Hematopoietic multipotent progenitor cell treated with erythropoietin and hydrocortisone succinate and interleukin-3 and kit ligand, for 4 days (in vitro differentiated cells): ENCODE measurements at places on chromosomes 11 and 22.

- DNase-seq = no peak
These were observed 3.4 kb downstream of the FAM83F start for GRCh38 chr22:39997939-39998726.

GRCh38 chr11:59281177-59281576 is 68.5 kb upstream of the MPEG1 start:
- DNase-seq = no peak

GRCh38 chr11:60934790-60935605 is 10.7 kb downstream of the TMEM132A start:
- no peak for DNase-seq

GRCh38 chr22:24758164-24758799 is 16.2 kb downstream of the PIWIL3 start:
- DNase-seq = peak; percentile 90

- DNase-seq = no peak
These were observed 104.7 kb upstream of the RRM1 start for GRCh38 chr11:3989921-3990290.

DNA sequence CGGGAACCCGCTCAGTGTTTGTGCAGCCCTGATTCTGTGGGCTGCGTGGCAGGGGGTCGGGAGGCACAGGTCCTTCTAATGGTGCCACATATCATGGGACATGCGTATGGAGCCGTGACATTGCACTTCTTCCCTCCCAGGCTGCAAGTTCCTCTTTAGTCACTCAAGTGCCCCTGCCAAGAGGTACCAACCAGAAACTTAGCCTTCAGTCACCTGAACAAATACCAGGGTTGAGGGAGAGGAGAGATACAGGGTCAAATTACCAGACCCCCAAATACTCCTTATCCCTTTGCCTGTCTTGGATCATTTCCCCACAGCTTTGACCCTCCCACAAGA is 209.1 kb downstream of the BUD13 start:
- peak; percentile 47 for DNase-seq

DNA sequence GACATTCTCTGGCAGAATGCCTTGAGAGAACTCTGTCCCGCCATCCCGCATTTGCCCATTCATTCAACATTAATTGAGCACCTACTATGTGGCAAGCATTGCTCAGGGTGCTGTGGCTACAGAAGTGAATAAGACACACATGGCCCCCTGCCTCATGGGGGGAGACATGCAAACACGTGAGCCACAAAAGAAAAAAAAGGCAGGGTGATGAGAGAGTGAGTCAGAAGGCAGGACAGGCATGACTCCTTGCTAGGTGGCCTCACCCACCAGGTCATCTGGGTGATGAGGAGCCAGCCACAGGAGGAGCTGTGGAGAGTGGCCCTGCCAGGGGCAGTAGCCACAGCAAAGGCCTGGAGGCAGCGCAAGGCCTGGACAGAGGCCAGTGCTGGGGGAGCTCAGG is 4.9 kb downstream of the CHRM4 start:
- DNase-seq = no peak

GRCh38 chr11:18000760-18001159 is 12.1 kb downstream of the SERGEF start:
- no peak for DNase-seq

GRCh38 chr11:96033095-96033494 is 109.2 kb upstream of the MTMR2 start:
- DNase-seq = no peak

DNA sequence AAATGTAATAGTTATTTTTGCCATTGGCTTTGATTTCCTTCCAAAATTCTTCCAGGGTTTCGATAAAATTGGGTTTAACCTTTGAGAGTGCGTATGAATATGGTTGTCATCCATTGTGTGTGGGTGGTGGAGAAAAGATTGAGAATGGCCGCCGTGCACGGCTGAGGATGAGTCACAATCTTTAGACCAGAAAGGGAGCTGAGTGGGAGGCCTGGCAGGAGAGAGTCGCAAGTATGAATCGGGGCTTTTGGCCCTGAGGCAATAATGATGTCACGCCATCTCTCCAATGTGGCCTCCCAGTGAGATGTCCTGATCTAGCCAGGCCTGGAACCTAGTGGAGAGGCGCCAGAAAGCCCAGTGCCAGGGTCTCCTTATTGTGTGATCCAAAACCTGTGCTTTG is 33.1 kb upstream of the SMPD1 start:
- peak; percentile 7 for DNase-seq

DNA sequence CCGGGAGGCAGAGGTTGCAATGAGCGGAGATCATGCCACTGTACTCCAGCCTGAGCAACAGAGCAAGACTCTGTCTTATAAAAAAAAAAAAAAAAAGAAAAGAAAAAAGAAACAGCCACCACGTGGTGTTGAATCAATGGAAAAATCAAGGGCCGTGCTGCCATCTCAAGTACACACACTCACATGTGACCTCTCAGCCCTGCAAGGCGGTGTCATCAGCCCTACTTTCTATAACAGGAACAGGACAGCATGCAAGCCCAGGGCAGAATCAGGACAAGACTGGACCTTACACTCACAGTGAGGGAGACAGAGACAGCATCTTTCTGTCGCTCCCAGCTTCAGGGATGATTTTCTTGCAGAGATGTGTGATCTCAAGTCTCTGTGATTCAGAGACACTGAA is 179.6 kb downstream of the MPPED1 start:
- no peak for DNase-seq

- no peak for DNase-seq
These were observed 111.3 kb downstream of the PLEKHA7 start for GRCh38 chr11:16902781-16903378.

- DNase-seq = no peak
These were observed 90.4 kb upstream of the SLC25A18 start for GRCh38 chr22:17472932-17473331.

GRCh38 chr22:40413873-40414272 is 43.5 kb downstream of the SGSM3 start:
- no peak for DNase-seq

GRCh38 chr22:42296381-42296853 is 26.0 kb upstream of the TCF20 start:
- DNase-seq = peak; percentile 56

DNA sequence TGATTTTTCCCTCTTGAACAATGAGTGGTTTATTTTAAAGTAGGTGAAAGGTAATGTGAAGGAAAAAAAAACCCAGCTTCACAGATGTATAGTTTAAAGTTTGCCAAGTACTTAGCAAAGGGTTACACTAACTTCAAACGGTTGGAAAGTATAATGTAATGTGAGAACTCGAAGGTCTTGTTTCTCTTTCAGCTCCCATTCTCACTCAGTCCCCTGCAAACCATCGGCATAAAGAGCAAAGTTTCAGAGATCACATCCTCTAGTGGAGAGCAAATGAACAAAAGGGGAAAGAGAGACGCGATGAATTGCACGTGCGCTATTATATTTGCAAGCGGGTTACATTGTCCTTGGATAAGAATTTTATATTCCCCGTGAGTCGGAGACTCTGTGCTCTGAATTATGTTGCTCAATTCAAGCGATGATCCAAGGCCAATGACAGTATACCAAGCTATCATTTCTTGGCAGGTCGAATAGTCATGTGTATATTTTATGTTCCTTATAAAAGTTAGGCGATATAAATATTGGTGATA is 37.6 kb upstream of the BIRC3 start:
- DNase-seq = no peak

DNA sequence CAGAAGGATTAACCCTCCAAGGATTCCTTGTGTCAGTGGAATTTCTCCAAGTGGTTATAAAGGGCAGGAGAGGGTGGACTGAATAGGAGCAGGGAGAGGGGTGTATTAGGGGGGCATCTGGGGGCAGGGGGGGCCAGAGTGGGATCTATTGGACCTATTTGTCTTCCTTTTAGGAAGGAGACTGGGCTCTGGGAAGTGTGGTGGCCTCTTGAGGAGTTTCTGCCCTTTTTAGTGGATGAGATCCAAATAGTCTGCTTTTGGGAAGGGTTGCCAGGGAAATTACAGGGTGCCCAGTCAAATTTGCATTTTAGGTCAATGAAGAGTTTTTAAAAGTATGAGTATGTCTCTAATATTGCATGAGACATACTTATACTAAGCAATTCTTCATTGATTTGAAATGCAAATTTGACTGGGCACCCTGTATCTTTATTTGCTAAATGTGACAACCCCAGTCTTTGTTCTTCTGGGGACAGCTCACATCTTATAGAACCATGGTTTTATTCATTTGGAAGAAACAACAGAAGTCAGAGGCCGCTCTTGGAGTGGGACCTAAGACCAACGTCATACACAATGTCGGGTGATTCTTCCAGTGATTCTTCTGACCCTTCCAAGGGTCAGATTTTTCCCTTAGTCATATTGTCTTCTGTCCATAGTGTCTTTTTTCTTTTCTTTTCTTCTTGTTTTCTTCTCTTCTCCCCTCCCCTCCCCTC is 429 bp upstream of the SLC22A6 start:
- DNase-seq = no peak

GRCh38 chr11:101363706-101364275 is 220.0 kb downstream of the TRPC6 start:
- DNase-seq = no peak

DNA sequence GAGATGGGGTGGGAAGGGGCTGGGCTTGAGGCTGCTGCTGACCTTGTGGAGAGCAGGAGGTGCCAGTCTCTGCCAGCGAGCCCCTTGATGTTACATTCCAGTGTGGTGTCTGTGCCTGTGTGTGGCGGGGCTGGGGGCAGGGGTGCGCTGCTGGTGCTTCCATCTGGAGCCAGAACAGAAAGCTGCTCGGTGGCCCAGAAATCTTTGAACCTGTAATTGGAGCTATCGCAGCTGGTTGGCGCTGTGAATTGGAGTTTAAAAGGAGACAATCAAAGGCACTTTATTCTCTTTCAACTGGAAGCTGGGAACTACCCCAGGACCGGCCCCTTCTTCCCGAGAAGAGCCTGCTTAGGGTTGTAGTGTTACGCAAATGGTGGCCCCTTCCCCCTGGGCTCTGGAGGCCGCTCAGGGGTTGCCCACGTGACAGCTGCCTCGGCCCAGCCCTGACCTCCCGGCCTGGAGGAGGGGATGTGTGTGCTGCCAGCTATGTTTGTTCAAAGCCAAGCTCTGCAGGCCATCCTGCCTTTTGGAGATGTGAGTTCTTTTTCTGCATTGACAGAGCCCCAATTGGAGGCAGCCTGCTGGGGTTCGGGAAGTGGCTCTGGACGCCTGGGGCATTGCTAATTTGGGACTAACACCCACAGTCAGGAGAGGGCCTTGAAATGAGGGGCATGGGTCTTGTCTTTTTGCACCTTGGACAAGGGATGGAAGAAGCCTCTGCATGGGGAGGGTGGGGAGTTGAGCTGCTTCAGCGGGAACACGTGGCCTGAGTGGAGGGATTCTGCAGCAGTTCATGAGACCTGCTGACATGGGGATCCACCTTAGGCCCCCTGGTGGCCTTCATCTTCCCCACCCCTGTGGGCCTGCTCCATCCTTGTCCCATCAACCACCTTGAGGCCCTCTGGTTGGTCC is 14.0 kb upstream of the ARSA start:
- peak; percentile 43 for DNase-seq

GRCh38 chr22:17272511-17272991 is 53.3 kb upstream of the ADA2 start:
- no peak for DNase-seq

GRCh38 chr11:18046116-18046777 is at the start of gene TPH1:
Gene TPH1, minus strand, starts transcription at chr11:18046269. Its CDS starts 5,507 bp downstream, at chr11:18040762.
- DNase-seq = peak; percentile 31

DNA sequence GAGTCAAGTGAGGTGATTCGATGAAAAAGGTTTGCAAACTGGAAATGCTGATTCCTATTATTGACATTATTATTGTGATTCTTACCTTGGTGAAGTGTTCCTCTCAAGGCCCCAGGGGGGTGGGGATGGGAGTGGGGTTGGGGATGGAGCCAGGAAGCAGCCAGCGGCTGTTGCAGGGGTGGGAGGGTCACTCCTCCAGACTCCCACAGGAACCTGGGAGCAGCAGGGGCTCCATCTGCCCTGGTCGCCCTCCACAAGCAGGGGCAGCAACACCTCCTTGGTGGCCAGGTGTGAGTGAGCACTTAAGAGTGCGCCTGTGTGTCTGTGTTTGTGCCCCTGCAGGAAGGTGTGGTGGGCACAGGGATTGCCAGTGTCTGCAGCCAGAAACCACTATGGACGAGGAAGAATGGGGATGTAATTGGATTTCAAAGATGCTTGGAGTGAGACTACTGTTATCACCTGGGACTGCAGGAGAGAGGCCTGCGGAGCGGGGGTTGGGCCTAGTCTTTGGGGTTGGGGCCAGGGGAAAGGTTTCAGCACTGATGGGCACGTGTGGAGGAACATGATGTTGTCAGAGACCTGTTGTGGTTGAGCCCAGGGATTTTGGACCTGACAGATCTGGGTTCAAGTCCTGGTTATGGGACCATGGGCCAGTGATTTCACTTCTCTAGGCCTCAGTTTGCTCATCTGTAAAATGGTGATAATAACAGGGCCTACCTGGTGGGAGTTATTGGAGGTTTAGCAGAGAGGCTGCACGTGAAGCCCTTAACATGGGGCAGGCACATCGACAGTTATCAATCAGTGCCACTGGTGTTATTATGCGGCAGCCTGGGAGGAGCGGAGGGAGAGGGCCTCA is 3.6 kb upstream of the TP53I11 start:
- no peak for DNase-seq

GRCh38 chr11:45100339-45100738 is 46.1 kb upstream of the PRDM11 start:
- peak; percentile 75 for DNase-seq

- DNase-seq = no peak
These were observed 20.8 kb downstream of the CARS1 start for GRCh38 chr11:3036419-3036818.

DNA sequence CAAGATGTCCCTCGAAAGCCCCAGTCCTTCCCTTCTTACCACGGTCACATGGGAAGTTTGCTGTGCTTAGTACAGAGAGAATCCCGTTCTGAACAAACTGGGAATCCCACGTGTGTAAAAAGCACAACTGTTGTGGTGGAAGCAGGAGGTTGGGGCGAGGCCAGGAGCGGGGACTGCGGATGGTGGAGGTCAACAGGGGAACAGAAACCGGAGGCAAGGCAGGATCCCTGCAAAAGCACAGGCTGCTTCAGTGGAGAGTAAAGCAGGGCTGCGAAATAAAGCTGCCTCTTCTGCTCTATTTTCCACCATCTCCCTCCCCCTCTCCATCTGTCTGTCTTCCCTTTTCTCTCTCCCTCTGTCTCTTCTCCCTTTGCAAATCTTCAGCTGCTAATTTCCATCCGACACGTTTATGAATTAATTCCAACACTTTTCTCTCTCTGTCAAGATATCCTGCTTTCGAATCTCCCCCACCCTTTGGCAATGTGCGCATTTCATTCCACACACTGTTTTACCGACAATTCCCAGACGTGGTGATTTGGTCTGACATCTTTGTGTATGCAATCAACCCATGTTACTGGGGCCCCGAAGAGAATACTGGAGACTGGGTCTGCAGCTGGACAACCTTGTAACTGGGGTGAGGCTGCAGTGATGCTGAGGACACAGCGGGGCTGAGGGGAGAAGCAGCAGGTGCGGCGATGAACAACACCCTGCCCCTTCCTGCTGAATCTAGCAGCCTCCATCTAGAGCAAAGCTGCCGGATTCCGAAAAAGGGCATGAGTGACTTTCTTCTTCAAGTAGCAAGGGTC is 571.8 kb downstream of the OPCML start:
- DNase-seq = no peak

DNA sequence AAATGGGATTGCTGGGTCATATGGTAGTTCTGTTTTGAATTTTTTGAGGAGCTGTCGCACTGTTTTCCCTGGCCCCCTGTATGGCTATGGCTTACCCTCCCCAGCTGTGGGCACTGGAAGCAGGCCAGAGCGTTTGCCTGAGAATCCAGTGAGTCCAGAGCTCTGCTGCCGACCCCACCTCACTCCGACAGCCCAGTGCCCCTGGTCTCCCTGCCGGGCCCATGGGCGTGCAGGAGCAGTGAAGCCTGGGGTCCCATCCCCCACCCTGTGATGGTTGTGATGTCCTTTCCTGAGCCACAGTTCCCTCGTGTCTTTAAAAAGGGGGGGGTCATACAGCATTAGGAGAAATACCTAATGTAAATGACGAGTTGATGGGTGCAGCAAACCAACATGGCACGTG is 13.3 kb upstream of the GRAMD4 start:
- DNase-seq = no peak
